Tibial nerve (tissue), 4 donors: ENCODE measurements at places on chromosomes 16 and 17. TPM values are rescaled to one million over a fixed set of nuclear protein-coding genes. Genes with fewer than 3 reads are reported as not detected.

PAM16 gene
- 66.1 TPM for total RNA-seq

PABPN1L gene
- not detected for total RNA-seq

SDR42E1 gene
- total RNA-seq = under 0.01 TPM

TEKT1 gene
- total RNA-seq = not detected

CCL1 gene
- not detected for total RNA-seq

ASPA gene
- total RNA-seq = 16.2 TPM

KREMEN2 gene
- total RNA-seq = not detected

DNA sequence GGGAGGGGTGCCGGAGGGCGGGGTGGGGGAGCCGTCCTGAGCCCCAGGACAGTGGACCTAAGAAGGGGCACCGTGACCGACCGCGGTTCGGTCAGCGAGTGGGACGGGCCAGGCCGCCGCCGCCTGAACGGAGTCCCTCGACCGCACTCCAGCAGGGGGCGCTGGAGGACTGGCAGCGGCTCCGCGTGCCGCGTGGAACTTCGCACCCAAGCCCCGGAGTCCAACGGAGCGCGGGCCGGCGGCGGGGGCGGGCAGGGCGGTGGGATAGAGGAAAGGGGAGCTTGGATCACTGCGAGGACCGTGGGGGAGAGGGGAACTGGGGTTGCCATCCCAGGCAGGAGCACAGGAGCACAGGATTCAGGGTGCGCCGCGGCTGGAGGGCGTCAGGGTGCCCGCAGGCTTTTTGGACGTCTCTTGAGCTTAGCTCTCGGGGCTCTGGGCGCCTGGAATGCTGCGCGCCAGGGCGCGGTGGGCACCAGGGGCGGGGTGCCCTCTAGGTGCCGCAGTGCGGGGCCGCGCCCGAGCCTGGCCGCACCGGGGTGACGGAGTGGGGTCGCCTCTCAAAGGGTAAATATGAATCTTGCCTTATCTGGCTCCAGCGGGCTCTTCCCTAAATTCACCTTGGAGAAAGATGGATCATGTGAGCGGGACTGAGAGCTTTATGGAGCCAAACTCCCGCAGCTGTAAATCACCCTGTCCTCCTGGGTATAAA is 379 bp upstream of the OTOP2 start:
- DNase-seq = no peak

DNA sequence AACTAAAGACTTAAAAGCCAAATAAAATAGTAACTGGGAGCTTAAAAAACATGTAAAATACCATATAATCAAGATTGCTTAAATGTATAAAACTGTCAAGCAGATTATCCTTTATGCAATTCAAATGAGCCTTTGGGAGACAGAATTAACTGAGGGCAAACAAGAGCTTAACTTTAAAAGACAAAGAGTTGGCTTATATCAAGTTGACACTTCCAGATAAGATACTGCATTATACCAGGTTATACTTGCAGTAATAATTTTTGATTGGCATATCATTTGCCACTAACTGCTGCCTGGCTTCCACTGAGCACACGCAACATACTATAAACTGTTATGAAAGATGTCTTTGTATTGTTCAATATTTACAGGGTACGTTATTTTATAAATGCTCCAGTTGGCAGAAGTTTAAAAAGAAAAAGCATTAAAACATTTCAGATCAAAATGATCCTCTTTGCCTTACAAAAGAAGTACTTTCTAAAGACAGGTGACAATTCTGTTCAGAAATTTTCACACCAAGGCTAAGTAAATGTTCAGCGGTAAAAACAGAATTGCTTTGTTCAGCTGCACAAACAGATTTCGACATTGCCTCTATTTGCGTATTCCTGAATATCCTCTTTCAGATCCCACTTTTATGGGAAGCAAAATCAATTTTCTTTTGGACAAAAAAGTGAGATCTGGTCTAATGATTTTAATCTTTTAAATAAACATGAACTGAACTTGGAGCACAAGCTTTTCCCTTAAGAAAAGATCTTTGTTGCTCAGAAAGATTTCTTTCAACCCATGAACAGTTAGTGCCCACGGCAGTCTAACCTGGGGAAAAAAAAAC is 50.7 kb downstream of the TOX3 start:
- DNase-seq = no peak

- DNase-seq = no peak
Measured at GRCh38 chr17:40203131-40203530, 16.0 kb upstream of the WIPF2 start.

DNA sequence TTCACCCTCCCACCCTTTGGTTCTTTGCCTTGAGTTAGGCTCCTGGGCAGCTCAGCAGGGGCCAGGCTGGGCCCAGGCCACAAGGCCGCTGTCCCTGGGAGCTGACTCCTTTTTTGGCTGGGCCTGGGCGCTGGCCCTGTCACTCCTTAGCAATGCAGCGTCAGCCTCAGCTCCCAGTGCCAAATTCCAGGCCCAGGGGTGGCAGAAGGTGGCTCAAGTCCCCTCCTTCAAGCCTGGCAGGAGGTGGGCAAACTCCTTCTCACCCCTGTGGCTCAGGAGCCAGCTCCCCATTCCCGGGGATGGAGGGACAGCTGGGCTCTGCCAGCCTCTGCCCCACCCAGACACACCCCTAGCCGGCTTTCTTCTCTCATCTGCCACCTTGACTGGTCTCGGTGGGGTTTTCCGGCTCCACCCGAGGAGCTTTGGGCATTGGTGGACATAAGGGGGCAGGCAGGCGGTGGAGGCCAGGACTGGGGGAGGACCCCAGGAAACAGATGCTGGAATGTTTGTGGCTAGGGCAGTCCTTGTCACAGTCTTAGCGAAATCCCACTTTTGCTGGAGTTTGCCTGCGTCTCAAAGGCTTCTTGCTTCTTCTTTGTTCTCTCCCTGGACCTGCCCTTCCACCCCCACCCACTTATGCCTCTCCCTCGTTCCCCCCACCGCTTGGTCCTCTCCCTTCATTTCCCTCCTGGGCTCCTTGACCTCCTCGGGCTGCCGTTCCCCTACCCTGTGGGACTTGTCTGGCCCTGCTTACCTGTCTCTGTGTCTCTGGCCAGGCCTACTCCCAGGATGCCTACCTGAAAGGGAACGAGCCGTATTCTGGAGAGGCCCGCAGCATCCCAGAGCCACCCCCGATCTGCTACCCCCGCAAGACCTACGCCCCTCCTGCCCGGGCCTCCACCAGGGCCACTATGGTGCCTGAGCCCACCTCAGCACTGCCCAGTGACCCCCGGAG is 37.4 kb downstream of the ARHGAP23 start:
- DNase-seq = peak; percentile 50

GRCh38 chr17:65169691-65170090 is 32.5 kb downstream of the RGS9 start:
- no peak for DNase-seq

- no peak for DNase-seq
Measured at GRCh38 chr16:50021544-50021943, 3.5 kb upstream of the CNEP1R1 start.

- no peak for DNase-seq
Measured at GRCh38 chr17:13931111-13931526, 138.2 kb upstream of the COX10 start.

DNA sequence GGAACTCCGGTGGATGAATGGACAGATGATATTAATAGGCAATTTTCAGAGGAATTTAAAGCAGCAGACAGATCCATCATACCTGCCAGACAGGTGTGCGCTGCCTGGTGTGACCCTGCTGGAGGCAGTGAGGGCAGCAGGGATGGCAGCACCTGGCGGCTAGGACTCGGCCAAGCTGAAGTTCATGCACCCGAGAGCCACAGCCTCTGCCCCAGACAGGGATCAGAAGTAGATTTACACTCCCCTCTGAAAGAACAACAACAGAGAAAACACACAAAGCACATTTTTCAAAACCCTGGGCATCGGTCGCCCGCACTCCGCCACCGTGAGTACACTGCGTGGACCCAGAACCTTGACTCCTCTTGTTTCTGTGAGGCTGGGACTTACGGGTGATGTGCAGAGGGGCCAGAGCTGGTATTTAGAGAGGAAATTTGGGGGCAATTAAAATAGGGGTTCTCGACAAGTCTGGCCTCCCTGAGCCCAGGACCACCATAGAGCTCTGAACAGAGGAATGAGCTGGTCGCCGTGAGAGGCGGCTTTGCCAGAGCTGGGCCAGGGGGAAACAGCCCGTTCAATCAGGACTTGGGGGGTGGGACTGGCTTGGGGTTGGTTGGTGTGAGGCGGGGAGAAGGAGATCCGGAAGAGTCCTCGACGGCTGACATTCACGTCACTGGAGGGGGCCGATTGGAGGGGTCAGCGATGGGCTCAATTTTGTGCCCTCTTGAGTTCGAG is 101.0 kb downstream of the METRNL start:
- peak; percentile 10 for DNase-seq

GRCh38 chr17:37358830-37359681 is 16.7 kb upstream of the C17orf78 start:
- peak; percentile 92 for DNase-seq

DNA sequence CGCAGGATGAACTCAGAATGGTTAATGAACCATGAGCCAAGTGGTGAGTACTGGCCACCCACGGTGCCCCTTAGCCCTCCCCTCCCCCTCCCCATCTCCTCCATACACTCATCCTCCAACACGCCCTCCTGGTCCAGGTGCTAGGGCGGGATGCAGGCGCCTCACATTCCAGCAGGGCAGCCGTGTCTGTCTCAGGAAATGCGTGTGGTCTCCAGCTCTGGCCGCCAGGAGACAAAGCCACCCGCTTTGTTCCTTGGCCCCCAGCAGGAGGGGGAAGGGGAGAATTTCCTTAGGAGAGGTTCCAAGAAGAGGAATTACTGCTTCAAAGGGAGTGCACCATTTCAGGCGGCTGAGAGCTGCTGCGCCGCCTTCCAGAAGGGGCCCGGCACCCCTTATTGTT is 29.7 kb upstream of the RMI2 start:
- no peak for DNase-seq

DNA sequence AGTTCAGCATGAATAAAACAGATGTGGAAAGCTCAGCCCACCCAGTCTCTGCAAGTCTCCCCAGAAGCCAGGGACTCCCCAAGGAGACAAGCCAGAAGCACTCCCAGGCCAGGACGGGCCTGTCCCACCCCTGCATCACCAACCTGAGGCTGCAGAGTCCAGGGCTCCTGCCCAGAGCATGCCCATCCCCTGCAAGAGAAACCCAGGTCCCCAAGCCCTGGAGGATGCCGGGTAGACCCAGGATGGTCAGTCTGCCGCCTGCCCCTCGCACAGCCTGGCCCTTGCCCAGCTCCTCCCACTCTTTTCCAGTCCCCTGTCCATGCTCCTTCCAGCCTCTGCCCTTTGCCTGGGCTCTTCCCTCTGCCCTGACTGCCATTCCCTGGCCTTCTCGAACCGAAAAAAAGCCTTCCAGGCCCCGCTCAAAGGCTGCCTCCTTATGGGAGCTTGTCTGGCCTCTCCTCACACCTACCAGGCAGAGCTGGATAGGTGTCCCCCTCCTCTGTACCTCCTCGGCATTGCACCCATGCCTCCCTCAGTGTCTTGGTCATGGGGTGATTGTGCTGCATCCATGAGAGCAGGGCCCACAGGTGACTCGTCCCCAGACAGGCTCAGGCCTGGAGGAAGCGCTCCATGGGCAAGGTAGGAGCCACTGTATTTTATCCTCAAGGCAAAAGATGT is 44.8 kb downstream of the BEAN1 start:
- no peak for DNase-seq

- no peak for DNase-seq
Measured at GRCh38 chr17:43810823-43811222, 22.1 kb downstream of the MPP3 start.

DNA sequence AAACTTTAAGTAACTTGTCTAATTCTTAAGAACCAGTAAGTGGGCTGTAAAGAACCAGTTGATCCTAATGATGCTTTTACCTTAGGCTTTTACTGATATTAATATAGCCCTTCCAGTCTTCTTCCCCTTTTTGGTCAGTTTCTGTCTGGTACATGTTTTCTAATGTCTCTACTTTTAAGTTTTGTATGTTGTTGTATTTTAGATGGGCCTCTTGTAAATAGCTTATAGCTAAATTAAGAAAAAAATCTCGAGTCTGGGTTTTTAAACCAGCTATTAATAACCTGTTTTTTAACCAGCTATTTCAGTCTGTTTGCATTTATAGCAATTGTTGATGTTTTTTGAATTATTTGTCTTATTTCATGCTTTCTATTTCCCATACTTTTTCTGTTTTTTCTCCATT is 79.0 kb downstream of the PITPNC1 start:
- DNase-seq = no peak

GRCh38 chr16:27811881-27812280 is 251.6 kb downstream of the GSG1L start:
- DNase-seq = no peak

DNA sequence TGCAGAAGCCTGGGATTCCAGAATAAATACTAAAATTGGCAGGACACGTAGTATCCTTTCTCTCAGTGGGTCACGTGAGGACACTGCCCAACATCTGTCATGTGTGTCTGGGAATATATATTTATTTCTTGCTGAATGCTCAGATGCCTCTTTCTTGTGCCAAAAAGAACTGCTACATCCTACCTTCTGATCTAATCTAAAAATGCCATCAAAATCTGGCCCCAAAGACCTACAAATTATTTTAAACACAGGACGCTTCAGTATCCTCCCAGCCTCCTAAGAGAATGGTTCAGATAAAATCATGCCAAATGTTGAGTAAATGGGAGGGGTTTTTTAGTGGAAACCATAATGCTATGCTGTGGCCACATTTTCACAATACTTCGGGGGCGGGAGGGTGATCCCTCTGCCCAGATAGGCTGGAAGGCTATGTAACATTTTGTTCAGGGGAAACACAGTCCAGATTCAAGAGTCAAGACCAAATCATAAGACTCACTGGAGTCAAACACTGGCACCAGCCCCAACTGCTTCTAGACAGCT is 22.9 kb upstream of the CORO6 start:
- DNase-seq = peak; percentile 89

DNA sequence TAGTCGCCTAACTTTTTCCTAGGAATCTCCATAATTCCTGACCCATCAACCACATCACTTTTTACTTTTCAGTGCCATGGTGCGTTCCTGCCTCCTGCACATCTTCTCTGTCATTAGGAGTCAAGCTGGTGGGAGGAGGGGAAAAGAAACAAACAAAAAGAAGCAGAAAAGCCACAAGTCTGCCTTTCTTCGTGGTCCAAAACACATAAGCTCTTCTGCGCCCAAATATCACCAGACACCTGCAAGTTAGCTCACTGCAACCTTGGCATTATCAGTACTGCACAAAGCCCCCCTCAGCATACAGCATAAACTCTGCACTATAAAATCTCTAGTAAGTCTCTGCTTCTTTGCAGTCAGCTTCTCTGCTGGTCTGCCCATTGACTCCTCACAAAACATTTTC is 295.3 kb downstream of the HS3ST3B1 start:
- no peak for DNase-seq

DNA sequence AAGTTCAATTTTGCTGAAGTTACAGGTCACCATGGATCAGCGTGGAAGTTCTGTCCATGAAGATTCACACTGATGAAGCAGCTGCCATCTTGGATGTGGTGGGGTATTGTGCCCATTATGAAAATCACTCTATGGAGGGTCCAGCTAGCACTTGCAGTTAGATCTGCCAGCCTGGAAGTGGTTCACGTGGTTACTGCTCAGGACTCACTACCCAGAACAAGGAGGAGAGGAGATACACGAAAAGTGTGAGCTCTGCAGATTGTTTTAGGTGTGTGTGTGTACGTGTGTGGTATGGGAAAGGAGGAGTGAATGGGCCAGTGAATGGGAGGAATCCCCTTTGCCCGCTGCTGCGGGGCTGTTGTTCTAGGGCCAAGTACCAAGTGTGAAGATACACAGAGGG is 333.4 kb downstream of the MAF start:
- no peak for DNase-seq

GRCh38 chr16:15855704-15856003 is 1.2 kb downstream of the MYH11 start:
- DNase-seq = no peak
